ENCODE measurements at places on chromosomes 7 and 10. TPM values are rescaled to one million over a fixed set of nuclear protein-coding genes. Genes with fewer than 3 reads are reported as not detected.
A peak's percentile ranks its signal among the peaks of the same experiment; 100 is the strongest.

- no peaks in the 10 kb centered on the region for H3K4me1 ChIP-seq
- H3K36me3 ChIP-seq = no peaks in the 10 kb centered on the region
- no peak for DNase-seq
- no peak overlapping the region for H3K4me3 ChIP-seq
These were observed 502.8 kb downstream of the REEP3 start for GRCh38 chr10:64023926-64024470.

GRCh38 chr7:150620617-150621371, 11.4 kb downstream of the GIMAP6 start:
- no peak for DNase-seq
- no peaks in the 10 kb centered on the region for H3K27me3 ChIP-seq
- no peak overlapping the region for H3K27ac ChIP-seq
- H3K36me3 ChIP-seq = no peaks in the 10 kb centered on the region
- H3K4me3 ChIP-seq = no peak overlapping the region

DNA sequence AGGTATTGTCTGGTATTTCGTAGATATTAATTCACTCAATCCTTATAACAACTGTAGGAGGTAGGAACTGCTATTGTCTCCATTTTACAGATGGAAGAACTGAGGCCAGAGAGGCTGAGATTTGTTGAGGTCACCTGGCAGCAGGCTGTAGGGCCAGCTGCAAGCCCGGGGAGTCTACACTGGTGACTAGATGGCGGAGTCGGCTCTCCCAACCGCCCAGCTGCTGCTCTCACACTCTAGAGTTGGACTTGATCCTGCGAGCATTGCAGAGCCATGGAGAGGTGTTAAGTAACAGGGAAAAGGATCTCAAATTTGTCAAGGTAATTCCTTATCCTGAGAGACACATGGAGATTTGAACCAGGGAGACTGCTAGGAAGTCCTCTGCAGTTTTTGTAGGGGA, 124.1 kb downstream of the CAMK1D start:
- H3K27me3 ChIP-seq = no peaks in the 10 kb centered on the region
- no peaks in the 10 kb centered on the region for H3K36me3 ChIP-seq
- H3K27ac ChIP-seq = no peak overlapping the region
- no peaks in the 10 kb centered on the region for H3K4me1 ChIP-seq

- H3K27ac ChIP-seq = no peak overlapping the region
- H3K36me3 ChIP-seq = no peaks in the 10 kb centered on the region
These were observed 89.0 kb upstream of the C10orf90 start for GRCh38 chr10:126759531-126759930.

- peaks cover 45% of the 10 kb centered on the region for H3K4me1 ChIP-seq
- no peak for DNase-seq
- peak overlapping the region; percentile 86 for H3K27ac ChIP-seq
- no peaks in the 10 kb centered on the region for H3K27me3 ChIP-seq
- H3K4me3 ChIP-seq = peak overlapping the region; percentile 76
- H3K36me3 ChIP-seq = no peaks in the 10 kb centered on the region
These were observed 443 bp downstream of the MYOF start for GRCh38 chr10:93481637-93482144.

GRCh38 chr7:83301416-83301815, 138.7 kb upstream of the PCLO start:
- peaks cover 5% of the 10 kb centered on the region for H3K4me1 ChIP-seq
- no peak overlapping the region for H3K27ac ChIP-seq
- no peak overlapping the region for H3K4me3 ChIP-seq

- H3K36me3 ChIP-seq = no peaks in the 10 kb centered on the region
- H3K4me3 ChIP-seq = no peak overlapping the region
- DNase-seq = no peak
- no peak overlapping the region for H3K27ac ChIP-seq
- H3K27me3 ChIP-seq = no peaks in the 10 kb centered on the region
These were observed 170.9 kb upstream of the CDK1 start for GRCh38 chr10:60607372-60607771.

DNA sequence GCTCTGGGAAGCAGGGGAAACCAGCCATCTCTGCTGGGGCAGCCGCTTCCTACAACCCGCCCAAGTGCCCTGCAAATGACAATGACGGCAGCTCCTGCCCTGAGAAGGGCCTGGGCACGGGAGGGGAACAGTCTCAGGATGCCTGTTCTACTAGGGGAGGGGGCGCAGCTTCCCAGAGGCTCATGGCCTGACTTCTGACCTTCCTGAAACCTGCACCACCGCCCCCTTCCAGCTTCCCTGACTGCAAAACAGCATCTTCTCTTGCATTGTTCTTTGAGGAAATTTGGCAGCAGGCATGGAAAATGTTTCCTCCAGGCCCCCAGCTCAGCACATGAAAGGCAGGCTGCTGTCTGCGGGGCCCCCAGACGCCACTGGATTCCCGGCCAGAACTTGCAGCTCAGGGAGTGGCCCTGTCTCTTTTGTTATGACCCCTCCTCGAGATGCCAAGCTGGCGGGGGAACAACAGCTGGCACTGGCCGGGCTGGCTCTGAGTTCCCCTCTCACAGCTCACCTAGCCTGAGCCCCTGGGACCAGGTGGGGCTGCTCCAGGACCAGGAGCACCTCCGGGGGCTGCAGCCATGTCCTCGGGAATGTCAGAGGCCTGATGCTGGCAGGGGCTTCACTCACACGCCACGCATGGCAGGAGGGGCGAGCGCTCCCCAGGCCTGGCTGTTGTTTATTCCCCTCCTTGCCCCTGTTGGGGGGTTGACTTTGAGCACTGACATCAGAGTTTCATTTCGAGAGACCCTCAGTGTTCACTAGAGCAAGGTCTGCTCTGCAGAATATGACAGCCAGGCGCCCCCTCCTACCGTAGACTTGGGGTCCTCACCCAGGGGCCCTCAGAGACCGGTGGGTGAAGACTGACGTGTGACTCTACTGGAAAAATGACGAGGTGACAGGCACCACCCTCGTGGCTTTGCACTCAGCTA, 62.7 kb downstream of the CALML3 start:
- no peaks in the 10 kb centered on the region for H3K36me3 ChIP-seq
- no peaks in the 10 kb centered on the region for H3K27me3 ChIP-seq
- no peak for DNase-seq
- peaks cover 28% of the 10 kb centered on the region for H3K4me1 ChIP-seq

- H3K4me3 ChIP-seq = no peak overlapping the region
- no peaks in the 10 kb centered on the region for H3K27me3 ChIP-seq
- DNase-seq = no peak
- no peaks in the 10 kb centered on the region for H3K4me1 ChIP-seq
- no peak overlapping the region for H3K27ac ChIP-seq
These were observed 229.0 kb downstream of the STK31 start for GRCh38 chr7:23938937-23939552.

GRCh38 chr7:35648367-35648766, 46.6 kb downstream of the HERPUD2 start:
- no peaks in the 10 kb centered on the region for H3K27me3 ChIP-seq
- H3K4me1 ChIP-seq = peaks cover 41% of the 10 kb centered on the region
- no peaks in the 10 kb centered on the region for H3K36me3 ChIP-seq
- DNase-seq = no peak
- no peak overlapping the region for H3K4me3 ChIP-seq

- H3K36me3 ChIP-seq = no peaks in the 10 kb centered on the region
- H3K4me1 ChIP-seq = peaks cover 45% of the 10 kb centered on the region
- peak overlapping the region; percentile 75 for H3K27ac ChIP-seq
- H3K4me3 ChIP-seq = no peak overlapping the region
- H3K27me3 ChIP-seq = no peaks in the 10 kb centered on the region
These were observed 245.3 kb downstream of the KCNMA1 start for GRCh38 chr10:77392236-77392721.

GRCh38 chr10:103564116-103564501, 70.6 kb downstream of the NEURL1 start:
- no peak overlapping the region for H3K27ac ChIP-seq
- no peak for DNase-seq
- no peaks in the 10 kb centered on the region for H3K27me3 ChIP-seq

GRCh38 chr10:104146882-104147281, 24.9 kb downstream of the SFR1 start:
- no peak overlapping the region for H3K27ac ChIP-seq
- no peaks in the 10 kb centered on the region for H3K4me1 ChIP-seq
- no peaks in the 10 kb centered on the region for H3K36me3 ChIP-seq

- DNase-seq = no peak
- H3K4me1 ChIP-seq = peaks cover 11% of the 10 kb centered on the region
- H3K27ac ChIP-seq = no peak overlapping the region
- no peak overlapping the region for H3K4me3 ChIP-seq
- no peaks in the 10 kb centered on the region for H3K27me3 ChIP-seq
These were observed 121.6 kb upstream of the KLF6 start for GRCh38 chr10:3906511-3907111.

HACD1 gene
- total RNA-seq = 109 TPM

GNAT3 gene
- not detected for total RNA-seq

IKZF1 gene
- total RNA-seq = 24.4 TPM

GPR15LG gene
- not detected for total RNA-seq

AOAH gene
- 20.2 TPM for total RNA-seq
